ENCODE measurements at places on chromosomes 5 and 9. TPM values are rescaled to one million over a fixed set of nuclear protein-coding genes. Genes with fewer than 3 reads are reported as not detected.

GRCh38 chr9:22044583-22044982 is 35.5 kb upstream of the CDKN2B start:
- DNase-seq = no peak

GRCh38 chr5:73796164-73797131 is 170.5 kb downstream of the ARHGEF28 start:
- peak; percentile 44 for DNase-seq

DNA sequence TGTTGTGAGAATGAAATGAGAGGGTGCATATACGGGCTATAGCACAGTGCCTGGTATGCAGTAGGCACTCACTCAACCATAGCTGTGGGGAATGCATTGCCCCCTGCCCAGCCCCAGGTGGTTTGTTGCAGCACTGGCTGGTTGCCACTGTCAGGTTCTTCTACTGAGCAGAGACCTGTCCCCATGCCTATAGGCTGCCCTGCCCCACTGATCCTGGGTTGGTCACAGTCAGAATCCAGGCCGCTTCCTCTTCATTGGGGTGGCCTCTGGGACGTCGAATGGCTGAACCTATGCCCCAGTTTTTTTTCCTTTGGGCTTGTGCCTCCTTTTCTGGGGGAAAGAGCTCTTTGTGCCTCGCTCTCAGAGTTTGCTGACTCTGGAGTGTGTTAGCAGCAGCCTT is 74.6 kb downstream of the RGS3 start:
- no peak for DNase-seq

Gene C9orf152
- polyA plus RNA-seq = not detected

DNA sequence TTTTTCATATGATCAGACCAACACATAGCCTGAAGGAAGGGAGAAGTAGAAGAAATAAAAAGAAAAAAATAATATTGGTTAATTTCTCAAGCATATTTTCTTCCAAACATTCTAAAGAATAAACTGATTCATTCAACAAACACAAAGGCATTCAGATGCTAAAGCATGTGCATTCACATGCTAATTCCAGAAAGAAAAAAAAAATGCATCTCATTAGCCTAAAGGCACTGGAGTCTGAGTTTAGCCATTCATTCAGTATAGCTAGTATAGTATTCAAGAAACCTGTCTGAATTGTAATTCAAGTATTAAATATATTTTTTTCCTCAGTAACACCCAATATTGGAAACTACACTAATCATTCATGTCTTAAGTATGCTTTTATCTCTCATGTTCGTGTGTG is 61.0 kb upstream of the FER start:
- DNase-seq = no peak

Gene PCDHGA12
- 5.3 TPM for polyA plus RNA-seq

- no peak for DNase-seq
Measured at GRCh38 chr5:81986126-81986525, 14.3 kb downstream of the ATG10 start.

Gene MEIKIN
- not detected for polyA plus RNA-seq

DNA sequence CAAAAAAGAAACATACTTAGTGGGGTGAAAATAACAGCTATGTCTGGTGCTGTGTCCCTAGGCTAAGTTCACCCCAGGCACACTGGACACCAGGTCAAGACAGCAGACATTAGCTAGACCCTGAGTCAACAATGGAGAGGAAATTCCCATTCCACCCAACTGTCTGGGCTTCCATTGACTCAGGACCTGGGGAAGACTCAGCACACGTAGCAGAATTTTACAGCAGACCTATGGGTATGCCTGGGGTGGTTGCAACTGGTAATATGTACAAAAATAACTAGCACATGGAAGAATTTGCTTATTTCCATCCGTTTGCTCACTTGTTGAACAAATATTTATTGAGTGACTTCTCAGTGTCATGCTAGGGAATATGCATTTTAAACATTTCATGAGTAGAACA is 117.0 kb downstream of the GAS1 start:
- no peak for DNase-seq

DNA sequence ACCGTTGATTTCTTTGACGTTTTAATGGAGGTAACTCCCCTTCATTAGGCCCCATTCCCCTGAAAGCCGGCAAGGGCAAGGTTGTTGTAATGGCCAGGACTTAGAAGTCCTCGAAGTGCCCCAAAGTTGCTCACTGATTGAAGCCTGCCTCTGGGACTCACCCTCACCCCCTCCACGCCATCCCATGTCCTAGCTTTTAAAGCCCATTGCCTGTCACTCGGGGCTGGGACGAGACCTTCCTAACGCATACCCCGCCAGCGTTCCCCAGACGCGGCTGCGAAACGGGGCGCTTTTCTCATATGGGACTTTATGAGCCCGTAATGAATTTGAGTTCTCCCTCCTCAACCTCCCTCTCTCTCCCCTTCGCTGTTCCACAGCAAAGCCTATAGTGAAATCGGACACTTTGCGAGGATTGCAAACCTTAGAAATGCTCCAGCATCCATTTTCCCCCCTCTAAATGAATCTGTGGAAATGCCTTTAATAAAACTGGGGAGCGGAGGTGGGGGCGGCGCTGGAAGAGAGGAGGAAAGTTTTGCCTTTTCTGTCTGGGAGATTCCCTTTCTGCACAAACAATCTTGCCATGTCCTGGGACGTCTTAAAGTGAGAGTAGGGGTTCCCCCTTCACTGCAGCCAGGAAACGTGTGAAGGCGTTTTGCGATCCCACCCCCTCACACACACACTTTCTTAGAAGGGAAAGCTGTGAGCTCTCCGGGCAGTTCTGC is 1.5 kb downstream of the PAPPA start:
- no peak for DNase-seq

DNA sequence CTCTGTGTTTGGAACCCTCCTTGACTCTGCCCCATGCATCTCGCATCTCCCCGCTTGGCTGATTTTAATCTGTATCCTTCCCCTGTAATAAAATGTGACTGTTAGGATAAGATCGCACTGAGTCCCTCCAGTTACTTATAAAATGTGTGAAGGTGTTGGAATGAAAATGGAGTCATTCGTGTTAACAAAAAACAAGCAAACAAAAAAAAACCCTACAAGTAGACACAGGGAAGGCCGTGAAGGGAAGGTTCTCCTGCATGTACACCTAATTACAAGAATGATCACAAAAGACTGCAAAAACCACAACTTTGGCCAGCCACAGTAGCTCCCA is 14.2 kb upstream of the VDAC1 start:
- DNase-seq = no peak

Gene CARD6
- 2.7 TPM for polyA plus RNA-seq

DNA sequence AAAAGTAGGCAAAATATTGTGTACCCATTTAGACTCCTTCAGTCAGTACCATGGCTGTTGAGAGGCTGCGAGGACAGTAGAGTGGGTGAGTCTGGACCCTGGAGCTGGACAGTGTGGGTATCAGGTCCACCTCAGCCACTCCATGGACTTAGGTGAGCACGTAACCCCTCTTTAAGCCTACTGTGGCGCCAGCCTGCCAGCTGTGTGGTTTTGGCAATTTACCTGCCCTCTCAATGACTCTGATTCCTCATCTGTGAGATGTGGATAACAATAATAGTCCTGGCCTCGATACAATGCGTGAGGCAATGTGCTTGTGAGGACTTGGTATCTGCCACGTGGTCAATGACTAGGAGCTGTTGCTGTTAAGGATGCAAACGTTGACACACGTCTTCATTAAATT is 17.9 kb downstream of the SLC1A3 start:
- DNase-seq = no peak

Gene LCN9
- polyA plus RNA-seq = not detected

Gene ITGA2
- polyA plus RNA-seq = 1.3 TPM
